K562 (cell line): ENCODE measurements at places on chromosomes 6 and 20.

- no peak for DNase-seq
These were observed 50.2 kb downstream of the ARID1B start for GRCh38 chr6:156827382-156827781.

GRCh38 chr6:127100510-127101140 is 17.8 kb upstream of the RSPO3 start:
- DNase-seq, result no peak

DNA sequence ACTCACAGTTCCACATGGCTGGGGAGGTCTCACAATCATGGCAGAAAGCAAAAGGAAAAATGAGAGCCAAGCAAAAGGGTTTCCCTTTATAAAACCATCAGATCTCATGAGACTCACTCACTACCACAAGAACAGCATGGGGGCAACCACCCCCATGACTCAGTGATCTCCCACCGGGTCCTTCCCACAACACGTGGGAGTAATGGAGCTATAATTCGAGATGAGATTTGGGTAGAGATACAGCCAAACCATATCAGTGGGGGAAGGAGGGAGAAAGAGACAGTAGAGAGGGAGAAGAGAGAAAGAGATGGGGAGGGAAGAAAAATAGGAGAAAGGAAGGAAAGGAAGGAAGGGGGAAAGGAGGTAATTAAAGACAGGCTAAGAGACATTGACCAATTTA is 30.1 kb downstream of the GMDS start:
- DNase-seq, result no peak

GRCh38 chr6:107731422-107732319 is 92.4 kb downstream of the SCML4 start:
- no peak for DNase-seq

GRCh38 chr6:30167101-30167500 is 3.8 kb downstream of the TRIM15 start:
- DNase-seq, result no peak
